ENCODE measurements at places on chromosomes 7 and 10. TPM values are rescaled to one million over a fixed set of nuclear protein-coding genes. Genes with fewer than 3 reads are reported as not detected.

The KCND2 gene
- total RNA-seq = not detected

The VGF gene
- 0.39 TPM for total RNA-seq

The SPDYE1 gene
- total RNA-seq = not detected

The RBM28 gene
- total RNA-seq = 26.9 TPM

The ZPBP gene
- not detected for total RNA-seq

The GIMAP7 gene
- not detected for total RNA-seq

DNA sequence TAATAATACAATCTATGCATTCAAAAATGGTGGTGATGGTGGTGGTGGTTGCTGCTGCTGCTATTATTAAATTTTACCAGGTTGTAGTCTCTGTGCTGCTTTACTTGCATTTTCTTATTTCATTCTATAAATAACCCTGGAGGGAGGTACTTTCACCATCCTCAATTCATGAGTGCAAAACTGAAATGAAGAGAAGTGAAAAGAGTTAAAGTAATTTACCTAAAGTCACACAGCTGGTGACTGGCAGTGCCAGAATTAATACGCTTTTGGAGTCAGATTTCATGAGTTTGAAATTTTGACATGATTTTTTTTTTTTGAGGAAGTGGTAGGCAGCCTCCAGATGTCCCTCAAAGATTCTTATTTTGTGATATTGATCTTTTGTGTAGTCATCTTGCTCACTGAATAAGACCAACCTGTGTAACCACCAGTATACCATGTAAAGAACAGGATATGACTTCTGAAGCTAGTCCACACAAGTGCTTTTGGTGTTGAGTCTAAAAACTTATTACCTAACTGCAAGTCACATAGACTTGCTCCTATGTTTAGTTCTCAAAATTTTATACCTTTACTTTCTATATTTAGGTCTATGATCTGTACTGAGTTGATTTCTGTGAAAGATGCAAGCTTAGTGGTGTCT lies 218.8 kb downstream of the ZWINT start:
- DNase-seq = no peak

- no peak for DNase-seq
Measured at GRCh38 chr10:49398000-49398861, 2.3 kb upstream of the DRGX start.

DNA sequence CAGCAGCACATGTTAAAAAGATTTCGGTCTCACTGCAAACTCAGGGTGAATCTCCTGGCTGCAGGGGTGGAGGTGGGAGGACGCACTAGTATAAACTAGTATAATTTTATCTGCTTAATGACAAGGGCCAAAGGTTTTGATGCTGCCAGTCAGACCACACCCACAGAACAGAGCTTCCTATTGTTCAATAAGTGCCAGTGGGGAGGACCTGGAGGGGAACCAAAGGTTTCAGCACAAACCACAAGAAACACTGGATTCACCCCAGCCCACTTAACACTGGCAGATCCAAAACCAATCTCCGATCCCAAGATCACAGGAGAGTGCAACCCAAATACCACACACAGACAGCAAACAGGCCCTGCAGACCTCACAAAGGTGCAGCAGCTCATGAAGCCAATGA lies 6.6 kb downstream of the VOPP1 start:
- no peak for DNase-seq

GRCh38 chr7:29077176-29077575 lies 69.2 kb downstream of the CPVL start:
- DNase-seq = no peak

DNA sequence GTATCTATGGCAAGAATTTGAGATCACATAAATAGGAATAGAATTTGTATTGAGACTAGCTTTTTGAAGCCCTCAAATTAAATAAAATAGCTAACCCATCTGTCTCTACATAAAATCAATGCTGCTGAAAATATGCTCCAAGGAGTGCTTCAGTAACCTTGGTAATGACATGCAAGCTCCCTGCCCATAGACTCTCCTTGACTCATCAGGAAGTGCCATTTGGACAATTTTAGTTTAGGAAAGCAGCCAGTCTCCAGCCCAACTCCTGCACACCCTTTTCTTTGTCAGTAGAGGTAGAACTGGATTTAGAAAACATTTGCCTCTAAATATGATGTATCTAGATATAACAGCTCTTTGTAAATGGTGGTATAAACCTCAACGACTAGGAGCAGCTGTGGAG lies 69.9 kb upstream of the PTPRZ1 start:
- DNase-seq = no peak

- no peak for DNase-seq
Measured at GRCh38 chr7:38743899-38744298, 112.7 kb upstream of the AMPH start.

GRCh38 chr10:74888962-74889661 lies 62.7 kb downstream of the KAT6B start:
- DNase-seq = peak; percentile 30

DNA sequence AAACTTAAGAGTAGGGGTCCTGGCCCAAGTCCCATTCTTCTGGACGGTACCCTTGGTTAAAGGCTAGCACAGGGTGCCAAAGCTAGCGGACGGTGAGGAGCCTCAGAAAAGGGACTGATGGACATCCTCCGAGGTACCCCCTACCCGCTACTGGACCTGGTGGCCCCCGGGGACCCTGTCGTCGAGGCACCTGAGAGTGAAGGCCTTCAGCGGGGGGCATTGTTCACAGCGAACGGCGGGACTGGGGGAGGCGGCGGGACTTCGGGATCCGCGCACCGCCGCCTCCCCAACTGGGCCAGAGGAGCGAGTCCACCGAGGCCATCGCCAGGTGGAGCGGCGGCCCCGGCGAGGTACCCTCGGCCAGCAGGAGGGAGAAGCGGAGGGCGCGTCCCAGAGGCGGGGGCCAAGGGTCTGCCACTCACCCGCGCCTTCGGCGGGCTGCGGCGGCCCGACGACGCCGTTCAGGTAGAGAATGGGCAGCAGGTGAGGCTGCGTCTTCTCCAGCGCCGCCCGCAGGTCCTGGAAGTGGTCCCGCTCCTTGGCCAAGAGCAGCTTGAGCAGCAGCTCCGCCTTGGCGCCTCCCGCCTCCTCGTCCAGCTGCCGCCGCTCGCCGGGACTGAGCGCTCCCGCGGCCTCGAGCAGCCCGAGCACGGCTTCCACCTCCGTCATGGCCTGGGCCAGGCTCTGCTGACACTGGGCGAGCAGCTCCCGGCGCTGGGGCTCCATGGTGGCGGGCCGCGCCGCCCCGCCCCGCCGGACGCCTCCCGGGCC lies 575 bp downstream of the DLG5 start:
- peak; percentile 52 for DNase-seq

GRCh38 chr10:123270806-123271205 lies 116.6 kb downstream of the BUB3 start:
- DNase-seq = no peak

DNA sequence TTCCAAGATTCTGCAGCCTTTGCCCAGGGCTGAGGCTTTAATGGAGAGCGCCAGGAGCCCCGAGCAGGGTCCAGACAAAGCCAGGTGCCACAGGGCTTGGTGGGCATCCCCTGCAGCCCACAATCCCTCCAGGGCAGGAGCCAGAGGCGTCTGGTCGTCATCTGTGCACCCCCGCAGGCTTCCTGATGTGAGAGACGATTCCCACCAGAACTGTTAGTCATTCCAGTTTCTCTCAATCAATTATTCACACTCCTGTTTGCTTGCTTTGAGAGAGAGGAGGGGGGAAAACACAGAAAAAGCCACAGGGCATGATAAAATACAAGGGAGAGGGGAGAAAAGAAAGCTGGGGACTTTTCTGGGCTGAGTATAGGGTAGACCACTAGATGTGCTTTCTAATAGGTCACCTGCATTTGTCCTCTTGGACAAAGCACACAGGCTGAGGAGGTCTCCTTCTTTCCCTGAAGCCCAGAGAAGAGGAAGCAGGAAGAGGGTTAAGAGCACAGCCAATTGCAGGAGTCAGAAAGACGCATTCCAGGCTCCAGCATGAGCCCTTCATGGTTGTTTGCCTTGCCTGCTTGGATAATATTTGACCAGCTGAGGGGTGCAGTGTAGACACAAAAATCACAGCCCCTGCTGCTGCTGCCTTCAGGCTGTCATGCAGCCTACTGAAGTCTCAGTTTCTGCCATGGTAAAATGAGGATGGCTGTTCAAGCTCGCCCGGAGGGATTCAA lies 194.4 kb downstream of the PLXNA4 start:
- no peak for DNase-seq

DNA sequence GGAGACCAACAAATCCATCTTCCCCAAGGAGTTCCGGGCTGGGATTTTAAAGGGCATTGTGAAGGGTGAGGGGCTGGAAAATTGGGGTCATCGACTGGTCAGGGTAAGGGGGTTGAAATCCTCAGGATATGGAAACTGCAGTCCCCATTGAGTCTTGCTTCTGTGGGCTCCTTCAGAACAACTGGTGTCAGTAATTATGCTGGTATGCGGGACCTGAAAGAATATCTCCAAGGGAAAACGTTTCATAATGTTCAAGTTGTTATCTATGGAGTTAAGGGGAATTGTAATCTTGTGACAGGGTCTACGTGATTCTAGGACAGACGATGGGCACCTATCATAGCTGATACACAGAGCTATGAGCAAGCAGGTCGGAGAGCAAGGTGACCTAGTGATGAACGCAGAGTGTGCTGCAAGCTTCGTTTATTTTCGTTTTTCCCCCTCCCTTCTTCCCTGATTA lies 494 bp upstream of the RHBDD2 start:
- DNase-seq = no peak

DNA sequence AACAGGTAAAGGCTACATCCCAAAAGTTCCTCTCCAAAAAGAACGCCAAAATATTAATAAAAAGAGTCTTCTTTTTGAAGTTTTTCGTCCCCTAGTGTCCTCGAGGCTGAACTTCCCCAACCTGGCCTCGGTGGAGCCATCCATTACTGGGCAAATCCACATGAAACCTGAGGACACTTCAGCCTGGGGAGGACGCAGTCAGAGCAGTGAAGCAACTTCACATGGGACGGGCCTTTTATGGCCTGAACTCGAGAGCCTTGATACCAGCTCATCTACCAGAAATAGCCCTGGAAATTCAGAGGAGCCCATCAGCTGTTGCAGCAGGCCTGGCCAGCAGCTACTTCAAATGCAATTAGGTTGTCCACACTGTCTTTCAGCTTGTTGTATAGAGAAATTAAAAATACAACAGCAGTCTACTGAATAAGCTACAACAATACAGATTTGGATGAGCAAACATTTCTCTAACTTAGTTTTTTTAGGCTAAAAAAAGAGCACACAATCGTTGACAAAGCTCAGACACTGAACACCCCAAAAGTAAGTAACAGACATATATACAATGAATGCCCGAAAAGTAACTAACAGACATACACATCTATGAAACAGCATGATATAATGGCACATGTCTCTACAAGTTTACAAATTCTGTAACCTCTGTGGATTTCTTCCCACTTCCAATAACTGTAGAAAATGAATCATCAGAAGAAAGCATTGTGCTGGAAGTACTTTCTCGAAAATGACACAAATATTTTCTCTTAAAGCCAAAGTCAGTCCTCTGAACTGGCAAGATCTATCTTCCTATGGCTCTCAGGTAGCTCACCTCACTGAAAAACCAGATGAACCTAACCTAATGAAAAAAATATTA lies at the start of gene SVIL:
Gene SVIL, minus strand, starts transcription at position 208 of the 862 bp plus-strand sequence. CDS start 79,913 bp downstream, outside the sequence.
- no peak for DNase-seq

GRCh38 chr10:22321924-22322640 lies 1.2 kb downstream of the BMI1 start:
- DNase-seq = peak; percentile 23

DNA sequence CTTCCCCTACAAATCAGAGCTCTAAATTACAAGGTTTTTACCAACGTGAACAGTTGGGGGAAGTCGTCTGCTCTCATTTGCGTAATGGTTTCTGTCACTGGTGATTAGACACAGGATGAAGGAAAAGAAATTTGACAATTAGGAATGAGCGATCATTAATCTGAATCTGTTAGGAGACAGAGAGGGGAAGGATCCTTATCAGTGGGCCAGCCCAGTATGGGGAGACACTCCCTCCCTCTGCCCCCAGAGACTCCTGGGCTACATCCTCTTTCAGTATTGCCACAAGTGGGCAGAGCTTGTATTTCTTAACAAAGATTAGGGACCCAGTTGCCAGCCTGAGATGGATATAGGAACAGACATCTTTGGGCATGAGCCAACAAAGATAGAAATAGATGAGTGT lies 15.5 kb downstream of the HIF1AN start:
- no peak for DNase-seq

- peak; percentile 85 for DNase-seq
Measured at GRCh38 chr7:66043681-66044497, 31.7 kb upstream of the ASL start.

DNA sequence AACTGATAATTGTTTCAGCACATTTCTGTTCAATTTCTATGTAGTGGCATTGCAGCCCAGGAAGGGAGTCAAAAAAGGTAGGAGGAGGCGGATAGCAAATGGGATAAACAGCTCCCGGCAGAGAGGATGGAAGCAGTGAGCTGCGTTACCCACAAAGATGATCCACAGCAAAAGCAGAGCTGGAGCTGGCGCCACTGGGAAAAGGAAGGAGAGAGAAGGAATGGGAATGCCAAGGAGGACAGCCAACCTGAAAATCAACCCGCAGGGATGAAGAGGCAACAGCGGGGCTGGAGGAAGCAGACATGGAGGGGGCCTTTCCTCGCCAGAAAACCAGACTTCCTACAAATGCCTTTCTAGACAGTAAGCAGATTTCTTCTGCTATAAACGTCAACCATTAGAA lies 82.7 kb upstream of the ADAM12 start:
- DNase-seq = no peak

- peak; percentile 56 for DNase-seq
Measured at GRCh38 chr7:131302876-131303707, 24.6 kb upstream of the MKLN1 start.

GRCh38 chr7:142248-142941 lies 50.0 kb upstream of the FAM20C start:
- peak; percentile 26 for DNase-seq

DNA sequence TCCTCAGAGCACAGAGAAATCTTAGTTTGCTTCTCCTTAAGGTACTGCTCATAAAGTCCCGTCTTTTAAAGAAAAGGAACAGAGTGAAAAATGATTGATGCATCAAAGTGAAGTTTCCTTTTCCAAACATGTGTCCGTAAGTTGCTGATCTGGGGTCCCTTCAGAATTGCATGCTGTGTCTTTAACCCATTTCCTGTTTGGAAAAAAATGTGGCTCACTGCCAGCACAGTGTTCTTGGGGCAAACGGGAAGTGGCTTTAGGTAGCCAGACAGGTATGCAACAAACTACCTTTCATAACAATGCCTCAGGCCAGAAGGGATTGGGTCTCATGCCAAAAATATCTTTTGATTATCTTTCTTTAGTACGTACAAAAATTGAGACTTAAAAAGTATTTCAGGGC lies 50.9 kb downstream of the TFAM start:
- peak; percentile 92 for DNase-seq

GRCh38 chr10:36367362-36367761 lies 725.3 kb upstream of the FZD8 start:
- peak; percentile 12 for DNase-seq

DNA sequence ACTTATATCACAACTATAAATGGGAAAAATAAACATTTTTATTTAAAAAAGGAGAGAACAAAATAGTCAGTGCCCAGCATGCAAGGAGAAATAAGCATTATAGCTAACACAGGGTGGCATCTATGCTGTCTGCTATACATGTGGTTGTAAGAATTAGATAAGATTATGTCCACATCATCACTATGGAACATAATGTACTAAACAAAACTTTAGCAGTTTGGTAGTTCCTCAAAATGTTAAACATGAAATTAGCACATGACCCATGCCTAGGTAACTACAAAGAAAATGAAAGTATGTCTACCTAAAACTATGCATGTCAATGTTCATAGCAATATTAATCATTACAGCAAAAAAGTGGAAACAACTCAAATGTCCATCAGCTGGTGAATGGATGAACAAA lies 28.7 kb upstream of the RUFY2 start:
- no peak for DNase-seq

- no peak for DNase-seq
Measured at GRCh38 chr7:30835396-30835915, 64.2 kb downstream of the MINDY4 start.
